ENCODE measurements at places on chromosomes 11 and 22.

DNA sequence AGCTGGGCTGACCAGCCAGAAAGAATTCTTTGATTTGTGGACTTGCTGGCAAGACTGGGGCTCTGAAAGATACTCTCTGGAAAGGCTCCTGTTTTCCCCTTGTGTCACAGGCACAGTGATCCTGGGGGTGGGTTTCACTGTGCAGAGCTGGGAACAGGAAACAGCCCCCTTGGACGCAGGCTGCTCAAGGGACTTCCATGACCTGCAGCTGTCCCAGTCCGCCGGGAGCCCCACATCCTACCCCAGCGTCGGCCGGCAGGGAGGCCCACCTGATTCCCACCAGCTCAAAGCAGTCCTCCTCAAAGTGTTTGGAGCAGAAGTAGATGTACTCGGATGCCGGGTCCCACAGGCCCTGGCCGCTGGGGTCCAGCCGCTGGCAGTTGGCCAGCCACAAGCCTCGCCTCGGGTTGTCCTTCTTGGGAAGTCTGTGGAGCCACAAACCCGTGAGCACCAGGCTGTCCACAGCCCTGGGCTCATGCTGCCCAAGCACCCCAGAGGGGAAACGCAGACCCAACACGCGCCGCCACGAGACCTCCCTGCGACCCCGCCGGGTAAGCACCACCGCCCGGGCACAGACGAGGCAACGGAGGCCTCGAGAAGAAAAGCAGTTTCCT, 824 bp downstream of the THAP7 start:
- DNase-seq: no peak

GRCh38 chr11:68661697-68662603, 22.4 kb upstream of the GAL start:
- no peak for DNase-seq

DNA sequence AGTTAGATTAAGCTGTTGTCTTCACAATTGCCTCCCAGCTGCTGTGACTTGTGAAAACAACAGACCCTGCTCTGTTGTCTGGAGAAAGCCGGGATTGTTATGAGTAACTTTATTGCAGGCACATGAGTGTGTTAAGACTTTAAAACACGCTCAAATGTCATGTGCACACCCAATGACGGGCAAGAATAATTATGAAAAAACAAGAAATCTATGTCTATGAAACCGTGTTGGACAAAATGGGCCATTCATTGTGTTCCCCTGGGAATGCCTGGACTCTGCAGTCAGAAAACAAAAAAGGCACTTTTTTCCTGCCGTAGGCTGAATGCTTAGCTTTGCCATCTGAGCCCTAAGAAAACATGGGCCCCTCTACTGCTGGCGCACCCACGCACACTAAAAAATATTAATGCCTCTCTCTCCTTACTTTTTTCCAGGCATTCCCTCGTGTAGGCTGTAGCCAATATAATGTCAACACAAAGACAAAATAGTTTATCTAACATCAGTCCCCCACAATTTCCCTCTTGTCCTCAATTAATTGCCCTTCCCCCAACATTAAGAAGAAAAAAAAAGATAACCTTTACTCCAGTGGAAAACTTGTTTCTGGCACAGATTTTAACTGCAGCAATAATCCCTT, 207.9 kb downstream of the SOX6 start:
- DNase-seq: no peak

DNA sequence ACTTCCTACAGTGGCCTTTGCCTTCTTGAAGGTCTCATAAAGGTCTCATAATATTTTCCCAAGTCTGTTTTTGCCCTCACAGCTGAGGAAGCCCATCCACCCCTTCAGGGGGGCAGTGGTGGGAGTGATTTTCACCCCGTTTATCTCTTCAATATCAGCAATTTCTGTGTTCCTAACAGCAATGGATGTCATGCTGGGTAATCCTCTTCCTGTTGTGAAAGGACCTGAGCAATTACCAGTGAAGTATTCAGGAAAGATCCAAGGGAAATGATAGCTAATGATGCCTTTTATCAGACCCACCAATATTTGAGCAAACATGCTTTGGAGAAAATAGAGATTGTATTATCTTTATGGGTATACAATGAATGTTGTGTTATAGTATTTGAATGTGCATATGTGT, 226.9 kb downstream of the INSC start:
- no peak for DNase-seq

- DNase-seq: no peak
These were observed 6.8 kb downstream of the KMT2A start for GRCh38 chr11:118442908-118443589.

- DNase-seq: no peak
These were observed 134.1 kb downstream of the UVRAG start for GRCh38 chr11:75949023-75949672.

DNA sequence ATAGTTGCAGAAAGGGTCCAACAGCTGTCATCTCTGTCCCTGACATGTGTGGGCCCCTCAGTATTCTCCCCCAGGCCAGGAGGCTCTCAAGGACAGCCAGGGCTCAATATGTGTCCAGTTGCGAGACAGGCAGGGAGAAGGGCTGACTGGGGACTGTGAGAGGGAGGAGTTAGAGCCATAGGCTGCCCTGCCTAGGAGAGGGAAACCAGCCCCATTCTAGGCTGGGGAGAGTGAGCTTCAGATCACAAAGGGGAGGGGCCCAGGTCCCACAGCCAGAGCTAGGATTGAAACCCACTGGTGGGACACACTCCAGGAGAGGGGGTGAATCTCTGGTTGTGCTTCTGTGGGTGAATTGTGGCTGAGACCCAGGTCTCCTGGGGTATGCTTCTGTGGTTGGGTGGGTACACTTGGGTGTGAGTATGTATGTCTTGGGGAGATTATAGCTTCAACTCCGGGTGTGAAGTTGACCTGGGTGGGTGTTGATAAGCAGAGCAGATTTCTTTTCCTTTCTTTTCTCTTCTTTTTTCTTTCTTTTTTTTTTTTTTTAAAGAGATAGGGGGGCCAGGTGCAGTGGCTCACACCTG, 2.1 kb upstream of the CARNS1 start:
- DNase-seq: no peak

DNA sequence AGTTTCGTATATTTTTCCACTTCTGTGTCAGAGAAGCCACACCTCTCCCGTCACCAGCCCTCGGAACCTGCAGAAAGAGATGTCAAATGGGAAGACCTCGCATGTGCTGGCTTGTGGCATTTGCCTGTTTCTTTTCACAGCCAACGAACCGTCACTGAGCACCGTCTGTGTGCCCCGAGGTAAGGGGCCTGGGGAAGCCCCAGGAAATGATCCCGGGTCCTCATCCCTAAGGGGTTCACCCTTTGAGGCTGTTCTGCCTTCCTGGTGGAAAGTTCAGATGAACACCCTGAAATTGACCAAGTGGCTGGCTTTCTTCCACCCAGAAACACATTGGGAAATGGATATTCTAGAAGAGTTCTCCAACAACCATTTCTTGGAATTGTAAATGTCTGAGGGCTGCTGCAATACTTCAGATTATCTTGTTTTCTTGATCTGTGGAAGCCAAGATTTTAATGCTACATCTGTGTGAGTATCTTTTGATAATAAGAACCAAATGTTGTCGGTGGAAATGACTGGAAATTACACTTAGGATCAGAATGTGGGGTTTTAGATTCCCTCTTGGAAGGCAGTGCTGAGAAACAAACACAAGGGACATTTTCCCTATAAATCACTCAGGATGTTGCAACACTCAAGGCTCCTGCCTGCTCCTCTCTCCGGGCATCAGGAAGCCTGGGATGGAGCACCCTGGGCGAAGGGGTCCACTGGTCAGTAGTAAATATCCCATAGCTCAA, 37.6 kb downstream of the RIBC2 start:
- DNase-seq: no peak

- peak; percentile 84 for DNase-seq
These were observed 717 bp downstream of the OSM start for GRCh38 chr22:30265823-30266444.

DNA sequence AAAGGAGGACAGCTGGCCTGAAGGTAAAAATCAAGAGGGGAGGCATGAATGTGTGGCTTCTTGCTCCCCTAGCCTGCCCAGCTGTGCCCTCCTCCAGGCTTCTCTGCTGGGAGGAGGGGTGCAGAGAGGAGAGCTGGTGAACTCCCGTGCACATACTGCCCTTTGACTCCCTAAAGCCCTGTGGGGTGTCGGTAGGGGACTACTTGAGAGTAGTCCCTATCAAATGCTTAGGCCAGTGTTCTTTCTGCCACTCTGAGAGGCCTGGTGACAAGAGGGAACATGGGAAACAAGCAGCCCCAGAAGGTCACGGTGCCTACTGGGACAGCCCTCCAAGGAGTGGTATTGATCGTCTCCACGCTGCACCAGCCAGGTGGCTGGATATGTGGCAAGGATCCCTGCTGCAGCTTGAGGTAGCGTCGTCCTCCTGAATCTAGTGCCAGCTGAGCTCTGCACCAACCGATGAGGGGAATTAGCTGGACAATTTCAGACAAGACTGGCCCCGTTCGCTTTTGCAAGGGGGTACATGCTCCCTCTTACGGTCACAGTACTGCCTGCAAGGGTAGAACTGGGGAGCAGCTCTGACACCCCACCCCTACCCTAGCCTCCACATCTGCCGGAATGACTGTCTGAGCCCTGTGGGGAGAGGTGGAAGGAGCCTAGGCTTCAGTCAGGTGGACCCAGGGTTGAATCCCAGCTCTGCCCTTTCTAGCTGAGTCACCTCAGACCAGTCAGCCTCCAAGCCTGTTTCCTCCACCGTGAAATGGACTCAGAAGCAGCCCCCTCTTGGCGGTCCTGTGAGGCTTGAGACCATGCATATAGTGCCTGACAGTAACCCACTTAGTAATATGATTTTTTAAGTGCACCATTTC, 17.1 kb upstream of the C11orf96 start:
- DNase-seq: no peak

DNA sequence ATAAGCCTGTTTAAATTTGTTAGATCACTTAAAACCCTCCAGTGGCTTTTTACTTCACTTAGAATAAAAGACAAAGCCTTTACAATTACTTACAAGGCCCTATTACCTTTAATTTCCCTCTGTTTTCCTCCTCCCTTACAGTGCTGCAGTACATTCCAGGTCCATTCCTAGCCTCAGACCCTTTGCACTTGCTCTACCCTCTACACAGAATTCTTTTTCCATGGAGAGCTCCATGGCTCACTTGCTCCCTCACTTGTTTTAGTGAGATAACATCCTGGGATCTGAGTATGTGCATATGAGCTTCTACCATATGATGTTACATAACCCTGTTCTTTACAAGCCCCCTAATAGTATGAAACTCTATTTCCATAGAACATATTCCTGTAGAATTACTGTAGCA, 24.4 kb downstream of the ZNF214 start:
- no peak for DNase-seq

- no peak for DNase-seq
These were observed 17.4 kb downstream of the ZBTB16 start for GRCh38 chr11:114076921-114077331.

DNA sequence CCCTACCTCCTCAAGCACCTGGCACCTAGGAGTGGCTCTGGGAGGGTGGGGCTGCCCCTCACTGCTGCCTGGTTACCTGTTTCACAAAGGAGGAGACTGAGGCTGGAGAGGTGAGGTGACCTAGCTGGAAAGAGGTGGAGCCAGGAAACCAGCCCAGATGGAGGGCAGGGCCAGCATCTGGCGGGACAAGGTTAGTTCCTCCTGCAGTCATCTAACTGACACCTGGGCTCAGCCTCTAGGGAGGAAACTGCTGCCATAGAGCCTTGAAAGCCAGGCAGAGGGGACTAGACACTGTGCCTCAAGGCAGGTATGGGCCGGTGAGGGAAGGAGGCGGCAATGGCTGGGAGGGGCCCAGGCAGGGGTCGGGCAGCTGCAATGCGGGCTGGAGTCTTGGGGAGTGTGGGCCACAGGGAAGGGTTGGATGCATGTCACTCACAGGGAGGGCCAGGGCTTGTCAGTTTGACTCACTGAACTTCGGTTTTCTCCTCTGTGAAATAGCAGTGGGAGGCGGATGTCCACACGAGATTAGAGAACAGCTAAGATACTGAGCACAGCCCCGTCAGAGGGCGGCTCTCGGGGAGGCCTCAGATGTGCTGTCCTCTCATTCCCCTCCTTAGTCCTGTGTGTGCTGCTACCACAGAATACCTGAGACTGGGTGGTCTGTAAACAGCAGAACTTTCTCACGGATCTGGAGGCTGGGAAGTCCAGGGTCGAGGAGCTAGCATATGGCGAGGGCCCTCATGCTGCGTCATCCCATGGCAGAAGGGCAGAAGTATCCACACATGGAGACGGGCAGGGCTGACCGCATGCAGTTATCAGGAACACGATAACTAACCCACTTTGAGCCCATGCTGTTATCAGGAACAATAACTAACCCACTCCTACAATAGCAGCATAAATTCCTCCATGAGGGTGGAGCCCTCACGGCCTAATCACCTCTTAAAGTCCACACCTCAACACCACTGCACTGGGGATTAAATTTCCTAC, 16.1 kb downstream of the MGAT3 start:
- no peak for DNase-seq

DNA sequence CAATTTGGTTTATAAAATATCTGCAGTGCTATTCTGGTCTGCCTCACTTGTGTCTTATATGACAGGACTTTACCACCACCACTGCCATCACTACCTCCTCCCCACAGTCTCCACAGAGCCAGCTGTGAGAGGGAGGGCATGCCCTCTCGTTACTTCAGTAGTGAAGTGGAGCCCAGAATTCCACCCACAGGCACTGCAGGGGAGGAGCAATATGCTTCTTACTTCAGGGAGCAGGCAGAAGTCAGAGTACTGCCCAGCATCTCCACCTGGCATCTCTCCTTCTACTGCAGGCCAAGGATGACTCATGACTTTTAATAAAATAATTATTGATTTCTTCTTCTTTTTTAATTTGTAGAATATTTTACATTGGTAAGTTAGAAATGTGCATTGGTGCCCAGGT, 255.5 kb downstream of the DYNC2H1 start:
- no peak for DNase-seq

DNA sequence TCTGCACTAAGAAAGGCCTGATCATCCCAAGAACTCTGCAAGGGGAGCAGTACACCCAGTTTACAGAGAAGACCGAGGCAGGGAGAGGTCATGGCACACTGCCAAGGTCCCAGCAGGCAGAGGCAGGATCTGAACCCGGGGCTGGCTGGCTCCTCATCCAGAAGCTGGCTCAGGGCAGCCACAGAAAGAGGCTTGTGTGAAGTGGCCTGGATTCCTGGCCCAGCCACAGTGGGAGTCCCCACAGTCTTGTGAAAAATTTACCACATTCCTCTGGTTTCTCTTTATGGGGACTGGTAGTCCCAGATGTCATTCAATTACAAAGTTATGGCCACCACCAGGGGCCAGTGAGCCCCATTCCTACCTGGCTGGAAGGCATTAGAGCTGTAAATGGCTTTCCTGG, 440.5 kb downstream of the MIAT start:
- no peak for DNase-seq

- DNase-seq: no peak
These were observed 288.1 kb upstream of the SORL1-AS1 start for GRCh38 chr11:121740902-121741301.
